ENCODE measurements at places on chromosomes 11 and 22. TPM values are rescaled to one million over a fixed set of nuclear protein-coding genes. Genes with fewer than 3 reads are reported as not detected.
A peak's percentile ranks its signal among the peaks of the same experiment; 100 is the strongest.

GRCh38 chr11:21492931-21493330 lies 700.0 kb upstream of the ANO5 start:
- DNase-seq, result no peak

DNA sequence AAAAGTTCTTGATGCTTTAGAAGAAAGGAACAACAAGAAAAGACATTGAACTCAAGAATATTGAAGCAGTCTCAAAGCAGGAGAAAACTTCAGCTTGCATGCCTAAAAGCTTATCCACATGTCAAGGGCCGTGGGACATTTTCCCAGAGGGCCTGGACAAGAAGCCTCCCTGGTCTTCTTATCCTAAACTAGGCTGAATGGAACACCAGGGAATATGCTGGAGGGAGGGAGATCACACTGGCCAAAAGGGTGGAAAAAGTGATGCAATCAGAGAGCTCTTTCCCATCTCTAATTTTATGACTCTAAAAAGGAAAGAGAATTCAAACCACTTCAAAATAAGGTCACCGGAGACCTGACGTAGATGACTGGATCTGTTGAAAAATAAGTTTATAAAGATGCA lies 107.2 kb downstream of the MPPED2 start:
- no peak for DNase-seq

- no peak for DNase-seq
These were observed 158.8 kb downstream of the FAT3 start for GRCh38 chr11:92383430-92383829.

DNA sequence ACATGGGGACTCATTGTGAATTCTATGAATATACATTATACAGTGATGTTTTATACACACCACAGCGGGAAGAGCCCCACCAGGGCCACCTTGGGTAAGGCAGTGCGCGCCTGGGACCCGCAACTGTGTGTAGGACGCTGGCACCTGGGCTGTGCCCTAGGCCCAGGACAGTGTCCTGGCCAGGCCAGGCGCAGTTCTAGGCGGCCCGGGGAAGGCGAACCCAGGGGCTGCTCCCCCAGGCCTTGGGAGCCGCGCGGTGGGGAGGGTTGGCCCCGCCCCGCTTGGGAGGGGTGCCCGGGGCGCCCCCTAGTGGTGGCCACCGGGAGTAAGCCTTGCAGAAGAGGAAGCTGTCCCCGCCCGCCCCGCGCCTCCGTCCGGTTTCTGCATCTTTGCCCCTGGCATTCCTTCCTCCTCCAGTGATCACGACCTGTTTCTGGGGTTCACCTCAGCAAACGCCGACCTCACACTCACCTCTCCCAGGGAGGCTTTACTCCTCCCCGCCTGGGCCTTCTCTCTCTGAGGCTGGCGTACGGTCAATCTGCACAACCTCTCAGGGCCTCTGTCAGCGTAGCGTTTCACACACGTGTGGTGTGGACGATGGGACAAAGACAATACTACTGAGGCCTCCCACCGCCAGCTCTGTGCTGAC lies 9.5 kb upstream of the EHD1 start:
- peak; percentile 98 for DNase-seq

- no peak for DNase-seq
These were observed 24.4 kb downstream of the GPR83 start for GRCh38 chr11:94376841-94377240.

DNA sequence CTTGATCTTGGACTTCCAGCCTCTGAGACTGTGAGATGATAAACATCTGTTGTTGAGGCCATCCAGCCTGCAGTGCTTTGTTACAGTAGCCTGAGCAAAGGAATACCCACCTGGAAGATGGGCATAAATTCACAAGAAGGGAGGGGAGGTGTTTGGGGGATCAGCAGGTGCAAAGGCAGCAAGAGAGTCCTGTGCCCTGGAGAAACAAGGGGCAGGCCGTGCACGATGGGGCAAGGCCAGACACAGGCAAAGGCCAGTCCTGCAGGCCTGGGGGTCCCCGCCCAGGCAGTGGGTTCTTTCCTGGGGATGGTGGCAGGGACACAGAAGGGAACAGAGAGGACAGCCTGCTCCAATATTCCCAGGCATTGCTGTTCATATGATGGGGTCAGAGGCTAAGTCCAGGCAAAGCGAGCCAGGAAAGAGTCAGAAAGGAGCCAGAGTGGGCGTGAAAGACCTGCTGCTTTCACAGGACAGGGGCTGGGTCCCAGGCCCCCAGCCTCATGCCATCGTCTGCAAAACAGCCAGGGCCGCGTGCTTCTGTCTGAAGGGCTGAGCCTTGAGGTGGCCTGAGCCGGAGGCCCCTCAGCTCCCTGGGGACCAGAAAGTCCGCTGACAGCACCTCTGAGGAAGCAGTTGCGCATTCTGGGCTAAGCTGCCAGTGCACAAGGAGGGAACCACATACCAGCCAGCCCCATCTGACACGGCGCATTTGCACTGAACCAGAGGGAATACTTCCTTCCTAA lies 48.8 kb downstream of the MYEOV start:
- no peak for DNase-seq

DNA sequence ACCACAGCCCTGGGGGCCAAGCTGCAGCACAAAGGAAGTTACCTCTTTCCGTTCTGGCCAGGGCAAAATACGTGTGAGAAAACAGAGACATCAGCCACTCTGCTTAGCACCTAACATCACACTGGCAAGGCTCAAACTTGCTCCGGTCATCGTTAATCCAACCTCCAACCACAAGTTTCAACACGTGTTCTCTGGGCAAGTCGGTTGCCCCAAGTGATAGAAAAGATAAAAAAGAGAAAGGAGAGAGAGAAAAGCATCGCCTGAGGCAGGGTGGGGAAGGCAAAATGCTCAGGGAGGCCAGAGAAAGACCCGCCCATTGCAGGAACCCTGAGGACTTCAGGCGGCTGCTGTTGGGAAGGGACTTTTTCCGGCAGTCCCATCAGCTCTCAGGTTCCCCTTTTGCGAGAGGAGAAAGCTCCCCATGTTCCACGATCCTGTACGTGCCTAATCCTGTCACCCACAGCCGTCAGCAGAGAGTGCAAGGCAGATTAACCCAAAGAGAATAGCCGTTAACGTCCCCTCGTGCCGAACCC lies 18.5 kb upstream of the B4GALNT4 start:
- DNase-seq, result no peak

- DNase-seq, result peak; percentile 72
These were observed 1.6 kb upstream of the EHBP1L1 start for GRCh38 chr11:65574109-65574810.

DNA sequence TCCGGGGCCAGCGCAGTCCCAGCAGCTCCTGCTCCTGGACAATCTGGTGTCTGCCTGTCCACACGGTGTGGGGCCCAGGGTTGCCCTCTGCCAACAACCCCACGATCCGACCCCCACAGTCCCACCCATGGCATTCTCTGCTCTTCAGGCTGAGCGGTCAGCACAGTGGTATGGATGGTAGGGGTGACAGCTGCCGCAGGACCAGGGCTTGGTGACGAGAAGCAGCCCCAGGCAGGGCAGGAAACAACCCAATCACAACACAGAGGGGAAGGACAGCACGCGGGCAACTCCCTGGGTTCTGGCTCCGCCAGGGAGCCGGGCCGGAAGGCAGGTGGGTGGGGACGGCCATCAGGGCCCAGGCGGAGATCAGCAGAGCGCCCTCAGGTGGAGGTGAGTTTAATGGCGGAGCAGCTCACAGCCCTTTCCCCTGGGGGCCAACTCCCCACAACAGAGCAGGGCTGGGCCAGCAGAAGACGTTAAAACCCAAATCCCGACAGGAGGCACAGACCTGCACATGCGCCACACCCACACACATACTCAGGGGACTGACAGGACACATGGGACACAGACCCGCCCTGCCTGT lies 5.3 kb upstream of the CHADL start:
- DNase-seq, result no peak

GRCh38 chr11:15622231-15622890 lies 507.6 kb downstream of the INSC start:
- no peak for DNase-seq

DNA sequence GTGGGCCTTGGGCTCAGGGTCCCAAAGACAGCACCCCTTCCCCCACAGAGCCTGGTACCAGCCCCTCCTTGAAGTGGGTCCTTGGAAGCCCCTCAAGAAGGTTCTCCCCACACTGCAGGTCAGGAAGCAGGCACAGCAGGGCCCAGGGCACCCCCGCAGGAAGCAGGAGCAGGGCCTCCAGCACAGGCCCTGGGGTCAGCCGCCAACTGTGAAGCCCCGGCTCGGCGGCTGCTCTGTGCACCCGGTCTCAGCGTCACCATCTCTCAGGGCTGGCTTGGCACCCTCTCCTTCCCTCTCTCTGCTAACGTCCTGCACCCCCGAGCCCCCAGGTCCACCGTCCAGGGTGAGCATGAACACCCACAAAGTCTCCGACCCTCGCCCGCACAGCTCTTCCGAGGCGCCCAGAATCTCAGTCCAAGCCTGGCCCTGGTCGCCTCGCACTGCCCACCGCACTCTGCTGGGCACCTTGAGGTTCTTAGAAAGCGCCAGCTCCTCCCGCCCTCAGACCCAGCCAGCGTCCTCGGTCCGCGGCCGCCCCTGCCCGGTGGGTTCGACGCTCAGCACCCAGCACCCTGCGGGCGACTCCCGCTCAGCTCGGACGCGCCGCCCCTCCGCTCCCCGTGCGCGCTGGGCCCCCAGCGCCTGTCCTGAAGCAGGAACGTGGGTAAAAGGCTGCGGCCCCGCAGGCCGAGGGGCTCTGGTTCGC lies 1.4 kb upstream of the SIGIRR start:
- no peak for DNase-seq

GRCh38 chr22:31243339-31244045 lies 31.4 kb downstream of the LIMK2 start:
- no peak for DNase-seq

- DNase-seq, result no peak
These were observed 15.7 kb downstream of the USP28 start for GRCh38 chr11:113859665-113860064.

DNA sequence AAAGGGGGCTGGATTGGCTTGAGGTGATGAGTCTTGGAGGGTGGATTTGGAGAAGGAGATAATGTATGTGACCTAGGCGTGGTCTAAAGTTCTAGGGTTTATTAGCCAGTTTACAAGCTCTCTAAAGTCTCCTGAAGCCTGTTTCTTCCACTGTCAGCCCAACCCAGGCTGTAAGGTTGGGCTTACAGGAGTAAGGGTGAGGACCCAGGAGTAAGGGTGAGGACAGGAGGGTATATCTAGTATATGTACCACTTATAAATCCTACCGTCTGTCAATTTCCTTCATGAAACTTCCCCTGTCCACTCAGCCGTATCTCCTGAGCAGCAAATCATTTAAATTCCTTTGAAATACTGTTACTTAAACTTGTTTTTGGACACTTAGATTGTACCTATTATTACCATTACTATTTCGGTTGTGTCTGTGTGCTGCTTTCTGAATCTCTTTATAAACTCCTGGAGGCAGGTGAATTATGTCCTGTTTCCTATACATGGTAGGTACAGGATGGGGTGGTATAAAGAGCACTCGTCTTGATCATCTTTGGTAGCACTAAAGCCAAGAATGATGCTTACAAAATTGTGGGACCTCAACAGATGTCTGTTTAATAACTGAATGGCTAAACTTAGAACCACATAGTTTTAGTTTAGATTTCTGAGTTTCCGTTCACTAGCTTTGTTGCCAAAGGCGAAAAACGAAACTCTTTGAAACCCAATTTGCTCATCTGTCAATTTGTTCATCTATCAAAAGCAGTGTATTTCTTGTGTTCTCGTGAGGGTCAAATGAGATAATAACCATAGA lies 192.0 kb downstream of the GRIK4 start:
- no peak for DNase-seq

GRCh38 chr11:12167061-12168000 lies 56.9 kb downstream of the MICAL2 start:
- DNase-seq, result no peak

DNA sequence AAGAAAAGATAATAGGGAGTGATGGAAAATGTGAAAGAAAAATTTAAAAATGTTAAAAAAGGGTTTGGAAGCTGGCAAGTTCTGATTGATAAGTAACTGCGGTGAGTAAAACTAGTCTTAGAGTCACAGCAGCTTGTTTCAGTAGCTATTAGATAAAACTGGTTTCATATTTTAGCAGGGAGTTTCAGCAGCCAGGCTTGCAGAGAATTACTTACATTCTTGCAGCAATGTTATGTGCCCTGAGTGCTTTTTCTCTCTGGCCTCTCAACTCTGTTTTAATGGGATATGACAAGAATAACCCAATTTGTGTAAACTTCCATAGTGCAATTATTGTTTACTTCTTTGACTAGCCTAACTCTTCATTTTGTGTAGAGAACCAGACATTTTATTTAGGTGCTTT lies 33.6 kb downstream of the PPME1 start:
- no peak for DNase-seq

DNA sequence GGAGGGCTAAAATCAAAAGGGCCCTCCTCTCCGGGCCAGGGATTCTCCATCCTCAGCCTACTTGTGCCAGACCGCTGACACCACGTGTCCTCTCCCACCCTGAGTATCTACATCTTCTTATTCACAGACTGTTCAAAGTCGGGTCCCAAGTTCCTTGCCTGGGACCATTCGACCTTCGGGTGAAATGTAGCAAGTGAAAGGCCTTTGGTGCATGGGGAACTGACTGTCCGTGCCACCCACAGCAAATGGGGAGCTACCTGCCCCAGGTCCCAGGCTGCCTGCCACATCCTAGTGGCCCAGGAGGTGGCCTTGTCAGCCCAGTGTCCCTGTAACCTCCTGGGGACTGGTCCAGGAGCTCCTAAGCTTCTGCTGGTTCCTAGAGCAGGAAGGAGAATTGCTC lies 67.3 kb downstream of the RTL6 start:
- DNase-seq, result no peak

- DNase-seq, result no peak
These were observed 36.6 kb upstream of the NNMT start for GRCh38 chr11:114259551-114259983.

- peak; percentile 66 for DNase-seq
These were observed at the start of gene LDHA for GRCh38 chr11:18394275-18394927. Gene LDHA (plus strand): TSS chr11:18394563. CDS start chr11:18396843, 2,280 bp downstream.

- no peak for DNase-seq
These were observed 15.8 kb downstream of the MYH9 start for GRCh38 chr22:36371920-36372319.

- no peak for DNase-seq
These were observed 59.2 kb downstream of the DDIAS start for GRCh38 chr11:82960779-82961143.

The RIBC2 gene
- polyA plus RNA-seq, result 0.79 TPM

The APOL3 gene
- 0.12 TPM for polyA plus RNA-seq

The CBLIF gene
- polyA plus RNA-seq, result not detected

The GP1BB gene
- 0.36 TPM for polyA plus RNA-seq

The MMP7 gene
- polyA plus RNA-seq, result not detected

The RIMBP3C gene
- polyA plus RNA-seq, result 0.20 TPM

The CHRM1 gene
- polyA plus RNA-seq, result 0.08 TPM

The RIN1 gene
- 3.8 TPM for polyA plus RNA-seq

The OR4P4 gene
- not detected for polyA plus RNA-seq

The OR51B2 gene
- not detected for polyA plus RNA-seq
